Stimulated activated CD8-positive, alpha-beta memory T cell treated with anti-CD3 and anti-CD28 coated beads, Interleukin-15, amount 100 ng/mL, for 24 hours (primary cell): ENCODE measurements at places on chromosomes 3 and 15.

DNA sequence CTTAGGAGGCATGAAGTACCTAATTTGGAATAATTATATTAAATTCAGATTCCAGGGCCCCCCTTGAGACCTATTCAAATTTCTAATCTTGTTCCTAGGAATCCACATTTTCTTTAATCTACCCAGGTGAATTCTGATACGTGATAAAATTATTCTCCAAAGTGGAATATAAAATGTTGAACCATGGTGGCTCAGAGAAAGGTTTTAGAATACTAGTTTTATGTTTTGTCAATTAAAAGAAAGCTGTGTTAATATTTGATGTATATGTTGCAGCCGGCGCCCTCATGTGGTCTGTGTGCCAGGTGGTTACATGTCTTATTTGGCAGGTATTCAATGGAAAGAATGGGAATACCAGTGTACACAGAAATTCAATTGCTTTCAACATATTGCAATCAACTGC is 321.8 kb downstream of the FEZF2 start:
- DNase-seq = no peak

GRCh38 chr3:63656786-63657185 is 4.3 kb downstream of the SNTN start:
- no peak for DNase-seq

DNA sequence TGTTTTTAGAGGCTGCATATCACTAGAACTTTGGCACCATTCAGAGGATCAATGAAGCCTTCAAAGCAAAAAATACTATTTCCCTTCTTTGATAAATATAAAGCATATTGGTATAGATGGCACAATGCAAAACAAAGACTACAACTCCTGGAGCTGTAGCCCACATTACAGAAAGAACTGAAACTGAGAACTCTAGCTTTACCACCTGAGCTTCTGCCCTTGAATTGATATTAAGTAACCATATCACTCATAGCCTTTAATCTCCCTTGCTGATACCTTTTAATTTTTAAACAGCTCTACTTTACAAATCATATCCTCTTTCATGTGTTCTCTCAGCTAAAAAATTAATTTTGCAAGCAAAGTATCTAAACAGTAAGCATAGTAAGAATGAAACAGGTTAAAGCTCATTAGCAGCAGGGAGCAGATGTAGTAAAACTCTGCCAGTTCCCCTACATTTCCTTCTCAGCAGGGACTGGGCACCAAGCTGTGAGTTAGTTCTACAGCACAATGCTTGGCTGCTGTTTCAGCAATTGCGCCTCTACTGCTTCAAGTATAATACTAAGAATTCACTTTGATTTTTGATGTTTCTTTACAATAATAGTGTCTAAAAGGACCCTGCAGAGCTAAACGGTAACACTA is 97.9 kb upstream of the NANOGP8 start:
- no peak for DNase-seq

DNA sequence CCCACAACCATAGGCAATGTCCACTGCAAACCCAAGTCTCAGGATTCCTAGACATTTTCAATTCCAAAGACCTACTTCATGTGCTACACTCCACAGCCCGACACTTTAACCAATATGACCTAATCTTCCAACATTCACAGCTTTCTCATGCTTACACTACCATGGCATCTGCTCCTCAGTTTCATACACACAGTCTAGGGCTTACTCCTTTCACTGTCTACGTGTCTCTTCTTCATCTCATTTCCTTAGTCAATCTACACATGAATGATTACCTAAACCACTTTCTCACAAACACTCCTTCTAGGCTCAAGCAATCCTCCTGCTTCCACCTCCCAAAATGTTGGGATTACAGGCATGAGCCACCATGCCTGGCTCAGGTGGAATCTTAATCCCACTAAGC is 106.3 kb downstream of the STAG1 start:
- DNase-seq = no peak

DNA sequence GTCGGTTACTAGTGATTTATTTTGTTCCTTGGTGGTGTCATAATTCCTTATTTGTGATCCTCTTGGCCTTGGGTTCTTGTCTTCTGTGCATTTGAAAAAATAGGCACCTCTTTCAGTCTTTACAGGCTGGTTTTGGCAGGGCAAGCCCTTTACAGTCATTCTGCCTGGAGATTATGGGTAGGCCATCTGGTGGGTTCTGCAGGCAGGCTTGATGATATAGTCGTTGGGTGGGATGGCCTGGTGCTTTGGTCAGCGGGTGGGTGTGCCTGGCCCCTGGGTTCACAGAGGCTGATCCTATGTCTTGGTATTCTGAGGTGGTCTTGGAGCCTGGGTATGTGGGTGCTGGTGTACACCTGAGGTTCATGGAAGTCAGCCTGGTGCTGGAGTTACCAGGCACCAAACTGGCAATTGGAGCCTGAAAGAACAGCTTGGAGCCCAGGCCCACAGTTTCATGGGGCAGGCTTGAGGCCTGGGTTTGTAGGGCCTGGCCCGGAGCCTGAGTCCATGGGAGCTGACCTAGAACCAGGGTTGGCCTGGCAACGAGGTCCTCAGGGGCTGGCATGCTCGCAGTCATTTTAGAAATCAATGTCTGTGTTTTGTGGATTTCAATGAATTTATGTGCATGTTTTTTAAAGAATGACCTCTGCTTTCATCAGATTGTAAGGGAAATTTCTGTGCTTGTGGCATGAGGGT is 63.3 kb downstream of the DOCK3 start:
- no peak for DNase-seq

DNA sequence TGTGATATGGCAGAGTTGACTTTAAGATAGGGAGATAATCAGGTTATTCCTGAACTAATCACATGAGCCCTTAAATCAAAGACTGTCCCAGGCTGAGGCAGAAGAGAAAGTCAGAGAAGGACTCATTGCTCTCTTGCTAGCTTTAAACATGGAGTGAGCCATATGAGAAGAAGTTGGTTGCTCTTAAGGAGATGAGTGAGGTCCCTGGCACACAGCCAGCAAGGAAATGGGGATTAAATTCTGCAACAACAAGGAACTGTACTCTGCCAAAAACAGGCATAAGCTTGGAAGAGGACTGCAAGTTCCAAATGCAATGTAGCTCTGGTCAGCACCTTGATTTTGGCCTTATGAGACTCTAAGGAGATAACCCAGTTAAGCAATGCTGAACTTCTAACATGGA is 457.0 kb downstream of the PLOD2 start:
- no peak for DNase-seq

DNA sequence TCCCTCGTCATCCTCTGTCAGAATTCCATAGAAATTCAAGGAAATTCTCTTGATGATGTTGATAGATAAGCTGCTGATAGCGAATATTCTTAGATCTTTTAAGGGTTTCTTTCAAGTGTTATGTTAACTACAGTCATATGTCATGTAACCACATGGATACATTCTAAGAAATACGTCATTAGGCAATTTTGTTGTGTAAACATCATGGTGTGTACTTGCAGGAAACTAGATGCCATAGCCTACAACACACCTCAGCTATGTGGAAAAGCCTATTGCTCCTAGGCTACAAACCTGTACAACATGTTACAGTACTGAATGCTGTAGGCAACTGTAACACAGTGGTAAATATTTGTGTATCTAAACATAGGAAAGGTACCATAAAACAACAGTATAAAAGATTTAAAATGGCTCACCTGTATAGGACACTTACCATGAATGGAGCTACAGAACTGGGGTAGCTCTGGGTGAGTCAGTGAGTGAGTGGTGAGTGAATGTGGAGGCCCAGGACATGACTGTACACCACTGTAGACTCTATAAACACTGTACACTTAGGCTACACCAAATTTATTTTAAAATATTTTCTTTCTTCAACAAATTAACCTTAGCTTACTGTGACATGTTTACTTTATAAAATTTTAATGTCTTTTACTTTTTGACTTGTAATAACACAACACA is 34.6 kb downstream of the GLDN start:
- DNase-seq = no peak

DNA sequence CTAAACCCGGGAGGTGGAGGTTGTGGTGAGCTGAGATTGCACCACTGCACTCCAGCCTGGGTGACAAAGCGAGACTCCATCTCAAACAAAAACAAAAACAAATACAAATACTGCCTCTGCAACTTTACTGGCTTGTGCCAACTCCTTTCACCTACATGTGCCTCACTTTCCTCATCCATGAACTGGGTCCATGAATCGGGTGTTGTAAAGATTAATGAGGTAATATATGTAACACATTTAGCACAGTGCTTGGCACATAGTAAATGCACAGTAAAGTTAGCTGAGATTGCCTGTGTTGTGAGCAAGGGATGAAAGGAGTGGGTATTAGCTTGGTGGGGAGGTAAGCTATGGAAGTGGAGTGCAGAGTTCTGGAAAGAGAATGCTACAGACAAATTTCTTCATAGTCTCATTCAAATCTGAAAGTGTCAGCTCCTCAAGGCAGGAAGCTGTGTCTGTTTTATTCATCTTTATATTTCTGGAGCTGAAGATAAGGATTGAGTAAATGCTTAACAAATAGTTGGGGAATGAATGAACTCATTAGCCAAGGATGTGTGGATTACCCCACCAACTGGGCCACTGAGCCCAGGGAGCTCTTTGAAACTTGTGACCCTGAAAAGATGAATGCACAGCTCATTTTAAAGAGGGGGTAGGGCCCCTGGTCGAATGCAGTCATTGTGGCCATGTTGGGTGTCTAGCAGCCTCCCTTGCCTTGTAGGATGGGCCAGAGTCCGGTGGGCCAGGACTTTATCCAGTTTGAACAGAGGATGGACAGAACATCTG is 7.7 kb upstream of the CDCP1 start:
- DNase-seq = no peak

GRCh38 chr3:182305881-182306665 is 487.2 kb upstream of the ATP11B start:
- no peak for DNase-seq

GRCh38 chr3:103960819-103961218 is 1405.9 kb upstream of the ALCAM start:
- DNase-seq = no peak

DNA sequence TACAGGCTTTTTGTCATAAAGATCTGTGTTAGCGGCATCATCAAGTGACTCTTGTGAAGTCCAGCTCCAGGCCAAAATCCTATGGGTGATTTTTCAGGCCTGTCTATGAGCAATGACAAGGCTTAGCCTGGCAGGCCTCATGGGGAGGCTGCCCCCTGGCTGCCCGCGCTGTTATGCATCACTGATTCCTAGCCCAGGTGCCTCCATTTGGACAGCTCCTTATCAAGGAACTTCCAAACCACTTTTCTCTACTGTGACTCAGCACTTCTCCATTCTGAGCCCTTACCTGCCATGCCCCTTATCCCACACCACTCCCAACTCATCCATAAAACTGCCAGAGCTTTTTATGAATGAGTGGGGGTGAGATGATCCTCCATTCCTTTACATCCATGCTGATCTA is 91.5 kb upstream of the C3orf80 start:
- DNase-seq = no peak

DNA sequence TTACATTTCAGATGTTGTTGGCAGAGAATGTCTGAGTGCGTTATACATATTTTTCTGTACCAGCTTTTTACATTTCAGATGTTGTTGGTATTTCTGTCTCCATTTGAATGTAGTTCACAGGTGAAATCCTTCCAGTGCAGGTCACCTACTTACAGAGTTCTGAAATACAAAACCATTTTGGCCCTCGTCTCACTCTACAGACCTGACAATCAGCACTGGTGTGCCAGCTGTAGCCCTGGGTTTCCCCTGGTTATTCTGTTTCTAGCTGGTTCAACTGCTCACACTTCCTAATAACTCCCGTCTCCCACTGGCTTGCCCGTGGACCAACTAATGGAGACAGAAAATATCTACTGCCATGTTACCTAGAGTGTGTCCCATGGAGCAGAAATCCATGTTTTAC is 87.5 kb upstream of the CDIN1 start:
- DNase-seq = no peak

DNA sequence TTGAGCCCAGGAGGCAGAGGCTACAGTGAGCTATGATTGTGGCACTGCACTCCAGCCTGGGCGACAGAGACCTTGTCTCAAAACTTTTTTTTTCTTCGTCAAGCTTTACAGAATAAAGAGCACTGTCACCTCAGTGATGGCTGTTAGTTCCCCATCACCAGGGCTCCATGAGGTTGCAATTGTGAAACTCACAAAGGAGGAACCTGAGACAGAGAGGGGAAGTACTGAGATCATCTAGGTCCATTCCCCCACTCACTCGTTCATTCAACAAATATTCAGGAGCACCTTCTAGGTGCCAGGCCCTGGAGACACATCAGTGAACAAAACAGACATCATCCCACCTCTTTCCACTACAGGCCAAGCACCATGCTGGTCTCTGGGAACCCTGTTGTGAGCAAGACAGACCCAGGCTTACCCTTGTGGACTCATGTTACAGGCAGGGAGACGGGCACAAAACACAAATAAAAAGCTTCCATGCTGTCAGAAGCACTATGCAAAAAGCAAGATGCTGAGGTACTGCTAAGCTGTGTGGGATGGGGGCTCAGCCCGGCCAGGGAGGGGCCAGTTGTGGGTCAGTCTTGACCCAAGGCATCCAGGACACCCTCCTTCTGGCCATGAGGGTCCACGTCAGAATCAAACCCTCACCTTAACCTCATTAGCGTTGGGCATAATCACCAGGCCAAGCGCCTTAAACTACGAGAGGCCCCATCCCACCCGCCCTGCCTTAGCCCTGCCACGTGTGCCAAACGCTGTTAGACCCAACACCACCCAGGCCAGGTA is 2.1 kb upstream of the RHO start:
- no peak for DNase-seq

DNA sequence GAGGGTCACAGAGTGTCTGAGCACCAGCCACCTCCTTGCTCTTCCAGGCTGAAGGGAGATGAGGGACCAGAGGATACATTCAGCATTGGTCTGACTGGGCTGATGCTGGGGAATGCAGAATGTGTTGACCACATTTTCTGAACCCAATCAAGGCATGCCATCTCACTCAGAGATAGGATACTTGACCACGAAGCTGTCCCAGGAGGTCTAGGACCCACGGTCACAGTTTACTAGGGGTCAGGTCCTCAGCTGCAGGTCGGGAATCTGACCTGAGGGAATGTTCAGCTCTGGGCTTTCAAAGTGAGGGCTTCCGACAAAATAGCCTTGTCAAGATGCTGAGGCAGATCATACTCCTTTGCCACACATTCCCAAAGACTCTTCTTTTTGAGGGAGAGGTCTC is 19.6 kb downstream of the PLA2G4E start:
- DNase-seq = no peak

GRCh38 chr3:130997289-130997688 is 29.3 kb downstream of the ASTE1 start:
- DNase-seq = no peak

DNA sequence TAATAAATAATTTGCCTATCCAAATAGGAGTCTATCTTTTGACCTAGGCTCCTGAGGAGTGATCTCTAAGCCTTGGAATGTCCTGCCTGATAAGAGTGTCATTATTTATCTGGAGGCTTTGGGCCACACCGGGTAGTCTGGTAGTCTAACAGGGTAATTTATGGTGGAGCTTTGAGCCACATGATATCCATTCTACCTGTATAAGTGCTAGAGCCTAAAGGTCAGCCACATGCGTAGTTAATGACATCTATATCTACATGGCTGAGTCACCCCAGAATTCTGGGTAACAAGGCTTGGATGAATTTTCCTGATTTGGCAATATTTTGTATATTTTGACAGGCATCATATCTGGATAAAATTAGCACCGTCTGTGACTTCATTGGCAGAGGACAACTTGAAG is 681.4 kb downstream of the MCTP2 start:
- no peak for DNase-seq
